Heart left ventricle (tissue), 16 donors: ENCODE measurements at places on chromosomes 12 and 14.

GRCh38 chr14:103749452-103749851 is 33.8 kb downstream of the ZFYVE21 start:
- DNase-seq, result no peak

DNA sequence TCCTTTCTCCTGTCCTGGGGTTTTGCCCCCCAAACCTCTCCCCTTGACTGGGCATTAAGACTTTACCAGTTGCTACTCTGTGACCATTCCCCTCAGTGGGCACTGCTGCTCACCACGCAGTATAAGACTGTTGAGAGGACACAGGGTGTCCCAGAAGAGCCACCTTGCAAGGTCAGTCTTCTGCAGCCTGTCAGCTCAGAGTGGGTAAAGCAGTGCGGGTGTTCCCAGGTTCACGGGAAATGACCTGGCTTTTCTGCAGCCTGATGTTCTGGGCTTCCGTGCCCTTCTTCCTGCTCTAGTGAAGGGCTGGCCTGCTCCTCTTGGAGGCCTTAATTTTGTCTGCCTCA is 34.2 kb downstream of the KCNA1 start:
- DNase-seq, result no peak

DNA sequence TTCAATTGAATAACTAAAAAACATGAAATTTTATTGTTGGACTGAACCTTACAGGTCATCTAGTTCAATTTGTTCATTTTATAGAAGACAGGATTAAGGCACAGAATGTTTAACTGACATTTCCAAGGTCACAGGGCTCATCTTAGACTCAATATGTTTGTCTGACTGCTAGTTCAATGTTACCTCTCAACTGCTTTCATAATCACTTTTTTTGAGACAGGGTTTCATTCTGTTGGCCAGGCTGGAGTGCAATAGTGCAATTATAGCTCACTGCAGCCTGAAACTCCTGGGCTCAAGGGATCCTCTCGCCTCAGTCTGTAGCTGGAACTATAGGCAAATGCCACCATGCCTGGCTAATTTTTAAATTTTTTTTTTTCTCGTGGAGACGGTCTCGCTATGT is 24.4 kb upstream of the ITGA5 start:
- DNase-seq, result no peak

DNA sequence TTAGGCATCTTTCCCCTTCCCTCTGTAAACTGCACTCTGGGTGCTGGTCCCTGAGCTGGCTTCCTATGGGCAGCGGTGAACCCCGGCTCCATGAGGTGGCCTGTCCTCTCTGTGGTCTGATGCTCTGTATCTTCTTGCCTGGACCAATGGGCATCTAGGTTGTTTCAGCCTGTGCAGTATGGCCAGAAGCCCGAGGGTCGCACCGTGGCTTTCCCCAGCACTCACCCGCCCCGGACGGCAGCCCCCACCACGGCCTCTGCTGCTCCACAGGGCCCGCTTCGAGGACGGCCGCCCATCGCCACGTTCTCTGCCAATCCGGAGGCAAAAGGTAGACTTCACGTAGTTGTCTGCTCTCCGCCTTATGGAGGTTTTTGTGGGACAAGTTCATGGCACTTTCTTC is 70.1 kb downstream of the EP400 start:
- no peak for DNase-seq

- DNase-seq, result no peak
These were observed 670.5 kb upstream of the ATXN7L3B start for GRCh38 chr12:73867147-73867546.

GRCh38 chr12:39301422-39301821 is 141.5 kb downstream of the KIF21A start:
- DNase-seq, result no peak

GRCh38 chr14:36162267-36162666 is 14.3 kb downstream of the PTCSC3 start:
- no peak for DNase-seq

GRCh38 chr12:97292588-97292987 is 170.0 kb upstream of the RMST start:
- DNase-seq, result no peak

DNA sequence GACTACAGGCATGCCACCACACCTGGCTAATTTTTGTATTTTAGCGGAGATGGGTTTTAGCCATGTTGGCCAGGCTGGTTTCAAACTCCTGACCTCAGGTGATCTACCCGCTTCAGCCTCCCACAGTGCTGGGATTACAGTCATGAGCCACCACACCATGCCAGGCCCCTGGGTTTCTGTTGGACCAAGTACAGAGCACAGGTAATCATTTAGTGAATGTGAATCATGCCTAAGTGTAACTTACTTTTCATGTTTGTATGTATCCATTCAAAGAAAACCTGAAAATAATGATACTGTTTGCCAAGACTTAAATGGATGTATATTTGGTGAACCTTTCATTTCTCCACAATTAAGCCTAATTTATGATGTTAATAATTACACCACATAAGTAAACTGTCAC is 65.9 kb downstream of the FGD6 start:
- no peak for DNase-seq

DNA sequence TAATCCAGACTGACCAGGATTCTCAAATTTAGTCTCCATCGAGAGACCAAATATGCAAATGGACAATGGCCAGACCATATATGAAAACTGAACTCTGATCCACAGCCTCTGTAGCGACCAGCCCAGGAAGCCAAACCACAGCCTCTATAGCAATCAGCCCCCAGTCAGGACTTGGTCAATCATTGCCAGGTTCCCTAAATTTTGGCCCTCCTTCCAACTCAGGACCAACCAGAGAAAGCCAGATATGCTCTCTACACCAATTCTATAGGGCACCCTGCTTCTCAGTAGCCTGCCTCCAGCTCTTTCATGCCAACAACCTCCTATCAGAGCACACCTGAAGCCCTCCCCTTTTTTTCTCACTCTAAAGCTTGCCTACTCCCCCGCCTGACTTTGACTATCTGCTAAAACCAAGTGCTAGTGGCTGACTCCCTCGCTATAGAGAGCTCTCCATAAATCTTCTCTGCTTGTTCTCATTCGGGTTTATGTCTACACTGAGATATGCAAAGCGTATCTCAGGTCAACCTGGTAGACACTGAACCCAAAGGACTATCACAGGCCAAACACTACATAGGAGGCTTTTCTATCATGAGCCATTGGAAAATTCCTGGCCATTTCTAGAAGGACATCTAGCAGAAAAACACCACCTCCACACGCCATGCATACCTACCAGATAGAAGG is 110.5 kb upstream of the FUT8 start:
- DNase-seq, result no peak

DNA sequence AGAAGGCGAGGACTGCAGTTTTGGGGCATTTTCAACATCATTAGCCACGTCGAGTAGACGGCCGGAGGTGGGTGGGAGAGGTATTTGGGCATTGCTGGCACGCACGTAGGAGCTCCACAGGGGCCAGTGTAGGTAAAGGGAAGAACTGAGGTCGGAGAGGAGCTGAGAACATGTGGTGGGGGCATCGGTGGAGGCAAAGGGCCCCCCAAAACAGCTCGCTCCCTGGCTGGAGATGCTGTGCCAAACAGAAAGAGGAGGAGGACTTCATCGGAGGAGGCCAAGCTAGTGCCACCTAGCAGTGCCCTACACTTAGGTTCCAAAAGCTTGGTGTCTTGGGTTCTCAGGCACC is 52.0 kb upstream of the PPP2R5C start:
- no peak for DNase-seq

DNA sequence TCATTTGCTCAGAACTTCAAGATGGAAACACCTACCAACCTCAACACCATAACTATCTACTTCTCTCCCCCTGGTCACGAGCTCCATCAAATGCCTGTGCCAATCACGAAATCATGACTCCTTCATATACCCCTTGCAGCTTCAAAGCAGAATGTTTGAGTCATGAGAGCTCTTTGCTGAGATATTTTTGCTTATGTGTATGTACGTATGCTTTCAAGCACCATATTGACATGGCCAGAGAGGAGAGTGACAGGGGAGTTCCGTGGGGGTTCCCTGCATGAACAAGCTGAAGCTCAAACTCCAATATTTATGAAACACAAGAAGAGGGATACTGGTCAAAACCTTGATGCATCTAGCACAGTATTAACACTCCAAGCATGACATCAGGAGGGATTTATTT is 374.4 kb downstream of the DPF3 start:
- no peak for DNase-seq

DNA sequence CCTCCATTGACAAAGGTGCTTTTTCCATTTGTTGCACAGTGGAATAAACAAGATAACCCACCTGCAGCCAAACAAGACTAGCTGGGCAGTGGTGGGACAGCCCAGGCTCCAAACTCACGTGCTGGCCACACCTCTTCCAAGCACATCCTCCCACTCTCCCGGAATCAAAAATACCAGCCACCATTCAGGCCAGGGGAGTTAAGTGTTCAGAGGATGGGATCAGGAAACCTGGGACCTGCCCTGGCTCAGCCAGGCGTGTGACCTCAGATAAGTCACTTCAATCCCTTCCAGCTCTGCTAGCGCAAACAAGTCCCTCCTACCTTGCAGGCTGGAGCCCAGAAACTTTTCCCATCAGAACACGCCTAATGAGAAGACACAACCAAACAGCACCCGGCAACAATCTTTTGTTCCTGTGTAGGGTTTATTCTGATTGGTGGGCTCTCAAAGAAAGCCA is 43.3 kb downstream of the ACTN1 start:
- peak; percentile 78 for DNase-seq

GRCh38 chr12:108559748-108560147 is 1.2 kb downstream of the SART3 start:
- DNase-seq, result no peak

GRCh38 chr14:91303091-91303923 is 58.8 kb upstream of the GPR68 start:
- peak; percentile 71 for DNase-seq

DNA sequence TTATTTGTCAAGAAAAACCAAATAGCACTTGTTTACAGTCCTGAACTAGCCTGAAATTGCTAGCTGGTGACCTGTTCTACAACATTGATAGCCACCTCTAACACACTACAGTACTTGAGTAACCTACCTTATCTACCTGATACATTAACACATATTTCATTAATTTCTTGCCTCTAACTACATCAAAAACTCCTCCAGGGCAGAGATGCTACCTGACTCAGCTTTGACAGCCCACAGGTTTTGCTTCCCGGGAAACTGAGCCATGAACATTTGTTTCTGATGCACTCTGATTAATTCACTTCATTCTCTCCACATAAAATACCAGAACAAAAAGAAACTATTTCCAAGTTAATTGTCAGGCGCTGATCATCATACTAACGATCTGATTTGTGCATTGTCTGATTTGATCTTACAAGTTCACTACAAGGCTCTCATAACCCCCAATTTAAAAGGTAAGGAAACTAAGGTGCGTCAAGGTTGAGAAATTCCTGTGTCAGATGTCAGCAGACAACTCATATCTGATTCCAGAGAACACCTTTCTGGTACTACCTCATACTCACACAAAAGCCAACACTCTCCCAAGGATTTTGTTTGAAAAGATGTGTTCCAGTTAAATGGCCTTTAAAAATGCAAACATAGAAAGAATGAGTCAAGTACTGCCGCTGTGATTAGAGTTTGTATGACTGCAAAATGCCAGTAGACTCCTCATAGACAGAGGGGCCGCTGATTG is 768.7 kb downstream of the BCL11B start:
- DNase-seq, result no peak

DNA sequence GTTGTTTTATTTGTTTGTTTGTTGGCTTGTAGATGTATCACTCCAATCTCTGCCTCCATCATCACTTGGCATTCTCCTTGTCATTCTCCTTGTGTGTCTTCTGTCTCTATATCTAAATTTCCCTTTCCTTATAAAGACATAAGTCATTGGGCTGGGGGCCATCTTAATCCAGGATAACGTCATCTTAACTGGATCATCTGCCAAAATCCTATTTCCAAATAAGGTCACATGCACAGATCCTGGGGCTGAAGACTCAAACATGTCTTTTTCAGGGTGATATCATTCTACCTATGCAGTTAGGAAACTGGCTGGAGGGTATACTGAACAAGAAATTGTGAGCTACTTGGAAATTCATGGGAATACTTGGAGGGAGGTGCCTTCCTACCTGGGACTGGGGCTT is 8.7 kb upstream of the CCDC60 start:
- DNase-seq, result no peak
